ENCODE measurements at places on chromosomes 2 and 18.

DNA sequence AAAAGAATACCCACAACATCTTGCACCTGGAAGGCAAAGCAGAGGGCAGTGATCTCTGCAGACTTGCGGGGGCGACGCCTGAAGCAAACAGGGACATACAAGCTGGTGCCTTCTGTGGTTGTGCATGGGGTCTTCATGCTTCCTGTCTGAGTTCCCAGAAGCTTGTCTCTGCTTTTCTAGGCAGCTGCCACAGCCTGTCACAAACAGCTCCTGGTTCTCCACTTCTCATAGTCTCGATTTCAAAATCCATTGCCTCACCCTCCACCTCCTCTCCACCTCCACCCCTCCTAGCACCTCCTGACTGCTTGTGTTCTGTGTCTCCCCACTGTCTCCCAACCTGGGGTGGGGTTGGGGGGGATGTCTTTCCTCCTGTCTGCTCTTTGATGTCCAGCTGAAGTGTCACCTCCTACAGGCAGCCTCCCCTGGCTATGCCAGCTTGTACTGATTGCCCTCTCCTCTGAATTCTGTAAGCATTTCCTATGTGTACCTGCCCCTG, 1.7 kb upstream of the PROC start:
- DNase-seq: no peak

GRCh38 chr2:30628341-30628740, 178.9 kb downstream of the CAPN13 start:
- peak; percentile 48 for DNase-seq

- DNase-seq: no peak
These were observed 10.1 kb downstream of the RMP24 start for GRCh38 chr18:35982409-35983114.

DNA sequence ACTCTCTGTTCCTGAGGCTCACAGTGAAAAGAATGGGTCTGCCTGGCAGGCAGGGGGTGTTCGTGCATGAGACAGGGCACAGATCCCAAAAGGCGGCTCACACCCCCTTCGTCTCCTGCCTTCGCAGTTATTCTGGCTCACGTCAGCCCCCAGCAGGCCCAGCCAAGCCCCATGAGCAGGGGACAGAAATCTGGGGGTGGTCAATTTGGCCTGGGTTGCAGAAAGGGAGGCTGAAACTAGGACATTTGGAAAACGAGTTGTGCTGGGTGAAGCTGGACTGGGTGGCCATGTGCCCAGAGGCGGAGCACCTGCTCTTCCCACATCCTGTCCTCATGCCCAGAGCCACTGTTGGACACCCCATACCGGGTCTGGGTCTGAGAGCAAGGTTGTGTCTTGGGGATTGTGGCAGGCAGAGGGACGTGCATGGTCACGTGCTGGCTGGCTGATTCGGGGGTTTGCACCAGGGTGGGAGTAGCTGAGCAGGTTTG, 99.0 kb upstream of the MCFD2 start:
- DNase-seq: no peak

GRCh38 chr2:48218169-48218568, 311.8 kb upstream of the STON1 start:
- DNase-seq: no peak

- DNase-seq: no peak
These were observed 119.7 kb upstream of the ETAA1 start for GRCh38 chr2:67277450-67277849.

- DNase-seq: no peak
These were observed 66.9 kb upstream of the SMAD2 start for GRCh38 chr18:47997338-47997780.

DNA sequence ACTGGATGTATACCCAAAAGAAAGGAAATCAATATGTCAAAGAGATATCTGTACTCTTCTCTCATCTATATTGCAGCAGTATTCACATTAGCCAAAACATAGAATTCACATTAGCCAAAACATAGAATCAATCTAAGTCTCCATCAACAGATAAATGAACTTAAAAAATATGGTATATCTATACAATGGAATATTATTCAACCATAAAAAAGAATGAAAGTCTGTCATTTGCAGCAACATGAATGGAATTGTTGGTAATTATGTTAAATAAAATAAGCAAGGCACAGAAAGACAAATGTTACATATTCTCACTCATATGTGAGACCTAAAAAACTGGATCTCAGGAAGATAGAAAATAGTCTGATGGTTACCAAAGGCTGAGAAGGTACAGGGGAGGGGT, 212.1 kb upstream of the ZC3H15 start:
- DNase-seq: no peak

DNA sequence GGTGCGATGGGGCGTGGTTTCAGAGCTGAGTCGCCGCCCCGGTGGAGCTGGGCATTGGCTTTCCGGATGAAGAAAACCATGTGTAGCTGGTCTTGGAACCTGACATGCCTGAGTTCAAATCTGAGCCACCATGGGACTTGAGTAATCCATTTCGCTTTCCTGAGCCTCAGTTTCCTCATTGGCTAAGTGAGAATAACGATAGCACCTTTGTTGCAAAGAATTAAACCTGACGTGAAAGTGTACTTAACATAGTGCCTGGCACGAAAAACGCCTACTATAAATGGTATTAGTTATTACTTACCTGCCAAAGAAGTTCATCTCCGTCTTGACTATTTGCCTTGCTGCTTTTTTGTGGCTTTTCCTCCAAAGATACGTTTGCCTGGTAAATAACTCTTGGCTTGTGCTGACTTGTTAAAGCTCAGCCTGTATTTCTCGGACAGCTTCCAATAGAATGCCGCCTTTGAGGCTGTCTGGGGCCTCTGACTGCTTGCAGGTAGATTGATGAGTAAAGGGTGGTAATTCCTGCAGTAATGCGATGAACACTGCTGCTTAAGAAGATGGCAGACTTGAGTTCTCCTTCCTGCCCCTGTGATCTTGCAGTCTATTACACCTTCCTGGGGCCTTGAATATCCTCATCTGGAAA, 1.3 kb downstream of the CDCA7 start:
- DNase-seq: no peak

DNA sequence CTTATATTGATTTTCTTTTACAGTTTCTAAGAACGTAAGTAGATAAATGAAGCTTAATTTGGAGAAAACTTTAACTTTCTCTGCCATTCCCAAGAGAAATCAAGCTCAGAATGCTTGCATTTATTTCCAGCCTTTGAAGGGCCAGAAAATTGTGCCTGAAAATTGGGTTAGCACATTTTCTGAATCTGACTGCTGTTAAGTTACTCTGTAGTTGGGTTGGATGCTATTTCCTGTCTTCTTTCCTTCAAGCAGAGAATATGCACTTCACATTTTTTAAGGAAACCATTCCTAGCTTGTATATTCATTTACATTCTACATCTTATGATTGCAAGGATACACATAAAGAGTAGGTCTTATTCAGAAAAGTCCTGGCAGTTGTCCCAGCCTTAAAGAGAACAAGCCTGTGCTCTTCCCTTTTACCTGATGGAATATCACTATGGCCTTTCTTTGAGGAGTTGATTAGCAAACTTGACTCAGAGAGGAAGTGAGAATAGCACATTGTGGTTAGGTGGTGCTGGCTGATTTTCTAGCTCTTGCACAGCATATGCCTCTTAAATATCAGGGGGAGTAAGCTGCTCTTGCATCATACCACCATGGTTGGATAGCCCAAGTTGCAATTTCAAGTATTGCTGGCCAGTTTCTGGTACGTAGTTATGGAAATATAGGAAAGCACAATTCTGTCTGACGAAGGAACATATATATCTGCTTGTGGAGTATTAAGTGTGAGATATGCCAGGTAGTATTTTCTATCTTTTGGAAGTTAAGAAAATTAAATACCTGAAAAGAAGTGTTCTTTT, 133.7 kb downstream of the COMMD1 start:
- no peak for DNase-seq

DNA sequence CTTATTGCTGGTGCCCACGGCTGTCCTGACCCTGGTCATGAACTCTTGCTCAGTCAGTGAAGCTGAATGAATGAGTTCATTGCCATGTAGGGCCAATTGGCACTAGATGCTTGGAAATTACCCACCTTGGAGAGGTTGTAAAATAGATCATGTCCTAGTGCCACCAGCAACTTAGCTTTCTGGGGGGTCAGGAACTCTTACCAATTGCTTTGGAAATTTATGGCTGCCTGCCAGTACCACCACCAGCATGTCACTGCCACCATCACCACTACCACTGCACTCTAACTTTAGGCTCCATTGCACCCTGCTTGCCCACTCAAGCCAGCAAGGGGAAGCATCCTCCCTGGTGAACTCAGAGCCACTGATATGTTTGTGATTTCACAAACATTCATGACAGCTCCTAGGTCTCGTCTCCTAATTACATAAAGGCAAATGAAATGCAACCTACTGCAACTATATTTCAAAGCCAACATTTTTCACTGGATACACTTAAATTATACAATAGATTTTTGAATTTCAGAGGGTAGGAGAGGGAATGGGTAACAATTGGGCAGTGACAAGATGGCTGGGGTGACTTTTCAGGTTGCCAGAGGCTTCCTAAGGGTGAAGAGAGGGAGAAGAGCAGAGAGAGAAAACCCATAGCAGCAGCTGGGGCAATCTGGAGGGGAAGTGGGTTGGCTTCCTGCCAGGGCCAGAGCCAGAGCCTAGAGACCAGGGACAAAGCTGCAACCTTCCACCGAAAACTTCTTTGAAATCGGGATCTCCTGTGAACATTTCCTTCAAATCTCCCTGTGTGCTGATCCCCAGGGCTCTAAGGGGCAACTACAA, 3.5 kb upstream of the EMILIN1 start:
- DNase-seq: no peak

DNA sequence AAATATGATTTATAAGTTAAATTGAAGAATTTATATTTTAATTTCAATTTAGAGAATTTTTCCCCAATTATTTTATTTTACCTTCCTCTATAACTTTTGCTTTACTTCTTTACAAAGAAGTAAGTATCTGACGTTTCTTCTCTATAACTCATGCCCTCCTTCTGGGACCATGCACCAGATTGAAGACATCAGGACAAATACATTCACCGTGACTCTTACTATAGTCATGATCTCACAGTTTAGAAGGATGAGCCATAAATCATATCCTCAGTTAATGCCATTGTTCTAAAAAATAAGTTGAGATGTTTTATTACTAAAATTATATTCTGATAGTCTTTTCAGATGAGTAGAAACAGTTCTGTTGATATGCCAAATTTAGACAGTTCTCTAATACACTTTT, 279.3 kb downstream of the TMX3 start:
- no peak for DNase-seq

- no peak for DNase-seq
These were observed 69.2 kb downstream of the PRELID3A start for GRCh38 chr18:12476955-12477354.

GRCh38 chr2:151367571-151367970, 10.2 kb downstream of the TNFAIP6 start:
- DNase-seq: no peak

DNA sequence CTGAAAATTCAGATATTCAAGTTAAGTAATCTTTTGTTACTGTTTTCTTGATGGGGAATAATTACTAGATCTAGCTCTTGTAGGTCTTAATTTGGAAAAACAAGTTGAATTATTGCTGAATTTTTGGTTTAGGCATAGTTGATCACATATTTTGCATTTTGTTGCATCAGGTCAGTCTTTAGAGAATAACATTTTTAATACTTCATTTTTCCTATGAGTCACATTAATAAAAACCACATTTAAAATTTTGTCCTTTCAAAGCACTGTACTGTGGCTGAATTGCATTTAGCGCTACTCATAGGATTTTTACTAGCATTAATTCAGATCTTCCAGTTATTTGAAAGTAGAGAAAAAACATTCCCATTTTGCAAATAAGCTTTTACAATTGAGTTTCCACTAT, 23.2 kb downstream of the MAP4K4 start:
- no peak for DNase-seq

DNA sequence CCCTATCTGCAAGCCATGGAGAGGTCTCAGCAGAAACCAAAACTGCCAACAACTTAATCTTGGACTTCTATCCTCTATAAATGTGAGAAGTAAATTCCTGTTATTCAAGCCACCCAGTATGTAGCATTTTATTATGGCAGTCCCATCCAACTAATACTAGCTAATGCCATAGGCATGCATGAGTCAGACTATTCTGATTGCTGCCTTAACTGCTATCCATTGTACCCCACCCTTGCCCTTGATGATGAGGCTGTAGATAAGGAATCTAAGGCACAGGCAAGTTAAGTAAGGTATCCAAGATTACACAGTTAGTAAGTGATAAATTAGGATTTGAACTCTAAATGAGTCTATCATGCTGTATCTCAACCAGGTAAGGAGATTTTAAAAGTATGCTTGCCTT, 223.0 kb downstream of the UBE2E3 start:
- peak; percentile 65 for DNase-seq

DNA sequence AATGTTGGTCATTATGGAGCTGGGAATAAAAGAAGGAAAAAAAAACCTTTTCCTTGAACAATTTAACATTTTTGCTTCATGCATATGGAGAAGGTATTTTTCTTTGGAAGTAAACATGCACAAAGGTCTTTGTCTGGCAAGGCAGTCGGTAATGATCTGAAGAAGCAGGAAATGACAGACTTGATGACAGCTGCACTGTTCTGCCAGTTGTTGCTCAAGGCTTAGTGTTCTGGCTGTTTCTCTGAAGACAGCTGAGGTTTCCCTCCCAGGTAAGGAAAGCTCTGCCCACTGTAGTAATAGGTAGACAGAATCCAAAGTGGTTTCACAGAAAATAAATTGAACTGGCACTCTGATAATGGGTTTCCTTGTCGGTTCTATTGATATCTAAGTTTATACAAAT, 308.4 kb upstream of the GCFC2 start:
- DNase-seq: no peak

DNA sequence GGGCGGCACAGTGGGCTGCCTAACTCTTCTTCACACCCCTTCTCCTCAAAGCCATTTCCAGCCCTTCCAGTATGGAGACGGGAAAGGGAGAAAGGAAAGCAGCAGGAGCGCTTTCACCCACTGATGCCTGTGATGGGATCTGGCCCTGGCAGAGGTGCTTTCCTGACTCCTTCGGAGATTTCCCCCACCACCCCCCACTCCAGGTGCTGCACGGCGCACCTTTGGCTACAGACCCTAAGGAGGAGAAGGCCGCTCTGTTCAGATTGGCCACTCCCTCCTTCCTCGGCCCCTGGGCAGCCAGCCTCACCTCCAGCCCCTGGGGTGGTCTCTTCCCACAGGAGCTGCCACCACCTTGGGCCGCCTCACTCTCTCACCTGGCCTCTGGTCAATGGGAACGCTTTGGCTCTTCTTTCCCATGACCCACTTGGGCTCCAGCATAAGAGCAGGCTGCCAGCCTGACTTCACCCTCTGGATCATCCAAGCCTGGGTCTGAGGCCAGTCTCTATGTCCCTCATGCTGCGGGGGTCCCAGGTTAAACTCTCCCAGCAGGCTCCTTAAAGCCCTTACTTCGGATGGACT, 18.4 kb upstream of the MAL start:
- DNase-seq: no peak

GRCh38 chr2:4214444-4215205, 511.2 kb downstream of the DCDC2C start:
- DNase-seq: peak; percentile 43

DNA sequence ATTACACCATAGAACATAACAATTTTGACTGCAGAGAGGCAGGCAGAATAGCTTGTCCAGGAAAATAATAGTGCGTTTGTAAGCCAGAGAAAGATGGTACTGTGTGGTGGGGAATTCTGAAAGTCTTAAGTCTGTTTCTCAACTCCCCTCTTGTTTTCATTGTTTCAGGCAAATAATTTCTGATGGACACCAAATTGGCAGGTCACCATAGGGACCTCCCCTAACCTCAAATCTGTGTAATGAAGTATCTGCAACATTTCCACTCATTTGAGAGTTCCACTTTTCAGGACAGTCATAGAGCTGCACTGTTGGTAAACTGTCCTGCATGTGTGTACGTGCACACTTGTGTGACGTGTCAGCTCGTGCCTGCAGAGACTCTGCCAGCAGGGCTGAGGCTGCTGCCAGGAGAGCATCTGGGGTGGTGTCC, 195.6 kb downstream of the AGAP1 start:
- DNase-seq: no peak

- DNase-seq: no peak
These were observed 431.2 kb upstream of the CHST9 start for GRCh38 chr18:27616324-27616723.

Data from Caki2 (cell line).